ENCODE measurements at places on chromosomes 1 and 21.

DNA sequence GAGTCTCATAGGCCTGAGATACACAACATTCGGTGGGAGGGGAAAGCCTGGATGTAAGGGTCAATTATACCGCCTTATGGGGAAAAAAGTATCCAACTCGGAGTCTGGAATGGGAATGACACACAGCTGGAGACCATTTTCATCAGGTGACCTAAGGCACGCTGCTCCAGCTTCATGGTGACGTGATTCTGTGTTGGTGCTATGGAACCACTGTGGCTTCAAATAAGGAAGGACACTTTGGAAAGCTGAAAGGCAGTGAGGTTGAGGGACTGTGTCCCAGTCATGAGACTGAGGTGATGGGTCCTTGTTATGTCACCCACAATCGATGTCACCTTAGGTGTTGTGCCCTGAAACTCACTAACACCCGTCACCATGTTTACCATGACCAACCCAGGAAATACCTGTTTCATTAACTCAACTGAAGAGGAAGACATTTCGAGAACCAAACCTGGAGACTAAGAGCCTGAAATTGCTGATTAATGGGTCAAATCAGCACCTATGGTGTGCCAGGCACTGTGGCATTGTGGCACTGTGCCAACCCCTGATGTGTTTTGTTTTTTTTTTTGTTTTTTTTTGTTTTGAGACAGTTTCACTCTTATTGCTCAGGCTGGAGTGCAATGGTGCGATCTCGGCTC, 54.5 kb downstream of the IRF2BP2 start:
- no peak for DNase-seq

GRCh38 chr1:94608852-94609530, 67.4 kb upstream of the F3 start:
- no peak for DNase-seq

DNA sequence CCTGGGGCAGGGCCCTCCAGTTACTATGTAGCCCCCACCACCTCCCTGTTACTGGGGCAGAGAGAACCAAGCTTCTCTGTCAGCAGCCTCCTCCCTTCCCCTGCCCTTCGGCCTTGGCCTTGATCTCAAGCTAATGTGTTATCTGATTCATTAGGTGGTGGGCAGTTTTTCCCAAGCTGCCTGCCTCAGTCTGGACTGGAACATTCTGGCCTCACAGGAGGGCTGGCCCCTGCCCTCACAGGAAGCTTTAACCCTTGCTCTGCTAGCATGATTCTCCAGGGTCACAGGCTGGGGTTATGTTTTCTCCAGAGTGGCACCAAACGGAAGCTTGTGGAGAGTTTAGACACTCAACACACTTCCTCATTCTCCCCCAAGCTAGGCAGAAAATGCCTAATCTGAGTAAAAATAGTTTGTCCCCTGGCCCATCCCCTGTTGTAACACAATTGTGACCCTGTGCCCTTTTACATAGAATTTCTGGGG, 37.2 kb upstream of the SLC6A9 start:
- DNase-seq, result no peak

GRCh38 chr1:204692325-204692840, 6.8 kb upstream of the LRRN2 start:
- no peak for DNase-seq

GRCh38 chr1:178644308-178645120, 80.5 kb upstream of the RALGPS2 start:
- DNase-seq, result no peak

DNA sequence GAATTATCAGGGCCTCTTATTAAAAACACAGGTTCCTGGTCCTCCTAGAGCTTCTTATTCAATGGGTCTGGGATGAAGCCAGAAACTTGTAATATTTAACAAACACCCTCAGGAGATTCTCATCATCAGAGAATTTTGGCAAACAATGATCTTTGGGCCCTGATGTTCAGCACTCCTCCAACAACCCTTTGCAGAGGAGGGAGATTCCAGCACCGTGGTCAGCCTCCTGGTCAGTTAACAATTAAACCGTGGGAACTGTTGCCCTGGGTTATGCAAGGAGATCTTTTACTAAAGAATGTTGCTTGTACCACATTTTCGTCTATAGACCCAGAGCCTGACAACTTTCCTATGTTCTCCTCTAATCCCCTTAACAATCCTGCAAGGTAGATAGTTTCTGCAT, 294.4 kb downstream of the PLPP3 start:
- no peak for DNase-seq
